ENCODE measurements at places on chromosomes 3 and 15.
A peak's percentile ranks its signal among the peaks of the same experiment; 100 is the strongest.

GRCh38 chr3:131705558-131706051 lies 202.8 kb upstream of the MRPL3 start:
- DNase-seq = peak; percentile 98

GRCh38 chr3:196189566-196190347 lies 21.4 kb downstream of the ZDHHC19 start:
- no peak for DNase-seq

DNA sequence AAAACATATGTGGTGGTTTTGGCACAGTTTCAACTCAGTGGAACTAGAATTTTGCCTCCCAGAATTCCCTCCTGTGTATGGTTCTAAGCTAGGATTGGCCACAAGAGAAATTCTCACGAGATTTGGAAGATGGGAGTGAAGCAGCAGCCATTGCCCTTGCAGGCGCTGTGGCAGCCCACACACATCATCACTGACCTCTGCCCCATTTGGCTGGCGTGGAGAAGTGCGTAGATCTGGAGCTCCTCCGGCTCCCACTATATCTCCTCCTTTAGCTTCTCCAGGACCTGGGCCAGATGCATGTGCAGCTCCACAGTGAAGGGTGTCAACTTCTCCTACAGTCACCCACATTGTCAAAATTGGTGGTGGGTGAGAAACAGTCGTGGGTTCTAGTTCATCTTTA lies 199.6 kb downstream of the EFHB start:
- no peak for DNase-seq

DNA sequence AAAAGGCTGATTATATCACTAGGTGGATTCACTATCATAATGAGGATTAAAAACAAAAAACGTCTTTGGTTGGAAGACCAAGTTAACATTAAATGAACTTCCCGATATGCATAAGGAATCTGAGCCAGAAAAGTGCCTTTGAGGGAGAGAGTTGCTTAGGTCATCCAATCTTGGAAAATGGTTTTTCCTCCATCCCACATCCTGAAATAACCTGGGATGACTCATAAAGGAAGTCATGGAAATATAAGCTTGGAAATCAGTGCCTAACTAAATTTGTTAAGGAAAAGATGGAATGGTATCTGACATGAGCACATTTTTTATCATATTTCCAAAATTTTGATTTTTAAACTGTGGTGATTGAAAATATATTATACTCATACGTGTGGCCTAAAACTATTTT lies 66.0 kb downstream of the KBTBD8 start:
- DNase-seq = no peak

GRCh38 chr3:94433811-94434210 lies 370.9 kb downstream of the NSUN3 start:
- DNase-seq = no peak

DNA sequence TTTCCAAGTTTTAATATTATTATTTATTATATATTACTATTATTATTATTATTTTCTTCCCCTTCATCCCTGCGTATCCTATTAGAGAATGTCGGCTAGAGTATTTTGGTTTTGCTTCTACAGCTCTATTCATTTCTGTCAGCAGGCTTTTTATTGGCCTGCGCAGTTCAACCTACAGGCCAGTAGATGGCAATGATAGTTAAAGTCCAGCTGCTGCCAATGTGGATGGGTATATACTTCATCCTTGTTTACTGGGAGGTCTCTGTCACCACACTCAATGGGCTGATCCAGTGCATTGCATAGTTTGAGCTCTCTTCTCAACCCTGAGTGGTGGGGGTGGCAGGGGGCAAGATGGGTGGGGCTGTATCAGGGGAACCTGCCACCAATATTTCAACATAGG lies 799.8 kb downstream of the NSUN3 start:
- DNase-seq = no peak

DNA sequence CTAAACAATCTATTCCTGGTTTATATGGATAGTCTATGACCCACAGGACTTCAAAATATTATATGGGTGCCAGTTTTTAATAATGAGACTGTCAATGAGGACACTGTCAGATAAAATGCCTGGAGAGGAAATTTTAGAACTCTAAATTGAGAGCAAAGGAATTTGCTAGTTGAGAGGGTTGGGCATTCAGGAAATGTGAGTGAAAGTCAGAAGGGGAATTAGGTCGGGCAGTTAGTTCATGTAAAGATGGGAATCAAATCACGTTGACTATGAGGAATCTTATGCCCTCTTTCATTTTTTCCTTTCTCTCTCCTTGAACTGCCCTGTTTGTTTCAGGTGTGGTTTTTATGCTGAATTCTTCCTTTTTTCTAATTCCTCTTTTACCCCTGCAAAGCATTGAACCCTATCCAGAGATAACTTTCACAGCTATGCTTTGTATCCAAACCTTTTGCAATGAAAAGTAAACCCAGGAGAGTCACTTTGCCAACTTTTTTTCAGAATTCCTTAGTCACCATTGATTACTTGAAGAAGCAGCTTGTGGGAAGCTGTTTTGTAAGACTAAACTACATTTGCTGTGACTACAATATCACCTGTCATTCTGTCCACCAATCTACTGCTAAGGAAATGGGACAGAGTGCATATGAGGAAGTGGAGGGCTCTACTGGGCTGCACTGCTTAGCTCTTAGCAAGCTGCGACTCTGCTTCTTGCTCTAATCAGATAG lies 27.8 kb downstream of the CHP1 start:
- no peak for DNase-seq

GRCh38 chr3:184785890-184786279 lies 26.1 kb upstream of the VPS8 start:
- no peak for DNase-seq

DNA sequence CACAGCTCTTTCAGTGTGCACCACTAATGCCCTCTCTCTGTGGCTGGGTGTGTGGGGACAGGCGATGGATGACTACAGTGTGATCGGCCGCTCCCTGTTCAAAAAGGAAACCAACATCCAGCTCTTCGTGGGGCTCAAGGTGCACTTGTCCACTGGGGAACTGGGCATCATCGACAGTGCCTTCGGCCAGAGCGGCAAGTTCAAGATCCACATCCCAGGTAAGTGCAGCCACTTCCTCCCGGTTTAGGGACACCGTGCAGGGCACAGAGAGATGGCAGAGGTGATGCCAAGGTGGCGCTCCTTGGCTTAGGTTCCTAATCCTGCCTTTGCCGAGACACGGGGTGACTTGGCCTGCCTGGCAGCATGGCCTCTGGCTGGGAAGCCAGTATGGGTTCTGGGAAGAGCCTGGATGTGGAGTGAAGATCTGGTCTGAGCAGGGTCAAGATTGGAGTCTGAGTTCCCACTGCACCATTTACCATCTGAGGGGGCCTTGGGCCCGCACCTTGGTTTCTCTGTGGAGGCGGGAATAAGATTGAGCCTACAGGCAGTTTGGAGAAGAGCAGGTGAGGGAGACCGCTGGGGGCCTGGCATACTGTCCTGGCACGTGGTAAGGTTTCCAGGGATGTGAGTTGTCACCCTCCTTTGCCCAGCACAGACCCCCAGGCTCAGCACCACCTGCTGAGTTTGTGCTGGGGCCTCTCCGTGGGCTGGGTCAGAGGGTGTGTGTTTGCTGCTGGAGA lies 108.4 kb downstream of the DNAJB8 start:
- DNase-seq = no peak

GRCh38 chr15:23395030-23395692 lies 40.6 kb downstream of the GOLGA8S start:
- DNase-seq = no peak

GRCh38 chr3:40143283-40144090 lies 166.0 kb upstream of the EIF1B start:
- no peak for DNase-seq

- no peak for DNase-seq
Observed at GRCh38 chr15:29278436-29279105, 8.9 kb upstream of the NSMCE3 start.

DNA sequence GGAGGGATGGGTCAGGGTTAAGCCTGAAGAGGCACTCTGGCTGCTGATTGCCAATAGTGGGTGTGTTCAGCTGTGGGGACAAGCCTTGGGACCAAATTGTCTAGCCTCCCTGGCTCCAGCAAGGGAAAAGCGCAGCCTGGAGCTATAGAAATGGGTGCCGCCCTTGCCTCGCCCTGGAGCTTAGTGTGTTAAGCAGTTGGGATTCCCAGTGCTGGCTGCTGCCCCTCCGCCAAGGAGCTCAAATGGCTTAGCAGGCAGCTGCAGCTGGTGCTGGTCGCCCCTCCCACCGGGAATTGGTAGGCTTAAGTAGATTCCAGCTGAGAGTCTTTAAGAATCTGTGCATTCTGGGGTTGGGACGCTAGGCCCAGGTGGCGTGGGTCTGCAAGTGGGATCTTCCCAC lies 662.9 kb upstream of the TBL1XR1 start:
- no peak for DNase-seq

All from NCI-H1436 treated with DMSO at 0.1 percent for 48 hours (cell line).